ENCODE measurements at places on chromosomes 7 and 10.

GRCh38 chr7:129561677-129562359 is 49.7 kb upstream of the NRF1 start:
- DNase-seq = no peak

GRCh38 chr7:106646256-106646655 is 14.7 kb downstream of the CCDC71L start:
- DNase-seq = no peak

GRCh38 chr7:127654404-127655394 is 2.7 kb downstream of the SND1 start:
- DNase-seq = no peak

DNA sequence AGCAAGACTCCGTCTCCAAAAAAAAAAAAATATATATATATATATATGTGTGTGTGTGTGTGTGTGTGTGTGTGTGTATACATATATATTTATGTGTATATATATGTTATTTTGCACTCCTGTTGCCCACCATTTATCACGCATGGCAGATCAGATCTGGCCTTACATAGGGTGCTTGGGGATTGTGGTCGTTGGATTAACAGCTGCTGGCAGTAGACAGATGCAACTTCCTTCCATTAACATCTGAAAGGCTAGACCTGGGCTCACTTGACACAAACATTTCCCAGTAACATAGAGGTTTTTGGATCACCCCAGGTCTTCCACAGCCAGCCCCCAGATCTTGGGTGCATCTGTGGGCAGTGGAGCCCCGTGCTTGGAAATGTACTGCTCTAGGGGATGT is 40.8 kb upstream of the DLD start:
- DNase-seq = no peak

- no peak for DNase-seq
Measured at GRCh38 chr10:59910867-59911266, 4.5 kb upstream of the CCDC6 start.

- no peak for DNase-seq
Measured at GRCh38 chr10:92850185-92850584, 1.9 kb downstream of the EXOC6 start.

- no peak for DNase-seq
Measured at GRCh38 chr10:111077785-111078504, 1.1 kb downstream of the ADRA2A start.

DNA sequence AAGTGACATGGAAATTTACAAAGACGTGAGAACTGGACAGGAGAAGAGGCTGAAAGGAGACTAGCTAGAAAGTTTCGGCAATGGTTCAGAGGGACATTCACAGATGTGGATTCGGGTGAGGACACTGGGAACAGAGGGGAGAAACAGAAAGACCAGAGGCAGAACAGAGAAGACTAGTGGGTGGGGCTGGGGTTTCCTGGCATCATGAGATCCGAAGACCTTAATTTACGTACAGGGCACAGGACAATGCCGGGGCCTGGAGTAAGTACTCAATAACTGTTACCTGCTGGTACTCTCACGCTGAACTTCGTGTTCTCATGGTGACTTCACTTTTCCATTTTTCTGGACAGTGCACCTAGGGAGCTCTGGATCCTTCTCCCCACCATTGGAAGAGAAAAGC is 53.5 kb downstream of the VOPP1 start:
- DNase-seq = no peak

GRCh38 chr7:70354409-70355169 is 756.3 kb downstream of the AUTS2 start:
- DNase-seq = no peak

DNA sequence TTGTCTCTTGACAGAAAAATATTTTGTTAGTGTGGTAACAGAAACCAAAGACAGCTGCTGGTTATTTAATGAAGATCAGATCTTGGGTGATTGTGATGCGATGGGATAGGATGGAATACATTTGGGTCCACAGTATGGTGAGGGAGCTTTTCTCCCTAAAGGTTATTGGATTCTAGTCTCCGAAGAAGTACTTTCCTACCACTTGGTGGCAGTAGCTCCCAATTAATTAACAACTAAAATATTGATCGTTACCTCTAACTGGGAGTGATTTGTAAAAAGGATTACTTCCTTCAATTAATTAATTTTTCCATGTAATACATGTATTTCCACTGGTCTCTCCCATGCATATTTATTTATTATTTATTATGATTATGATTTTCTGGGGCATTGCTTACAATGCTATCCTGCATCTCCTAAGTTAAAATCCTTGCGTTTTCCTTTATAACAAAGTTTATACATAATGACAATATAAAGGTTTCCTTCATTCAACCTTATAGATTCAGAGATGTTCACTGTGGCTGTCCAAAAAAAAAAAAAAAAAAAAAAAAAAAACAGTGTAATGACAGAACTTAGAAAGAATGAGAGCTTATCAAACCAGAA is 25.6 kb downstream of the TMEM196 start:
- DNase-seq = no peak

DNA sequence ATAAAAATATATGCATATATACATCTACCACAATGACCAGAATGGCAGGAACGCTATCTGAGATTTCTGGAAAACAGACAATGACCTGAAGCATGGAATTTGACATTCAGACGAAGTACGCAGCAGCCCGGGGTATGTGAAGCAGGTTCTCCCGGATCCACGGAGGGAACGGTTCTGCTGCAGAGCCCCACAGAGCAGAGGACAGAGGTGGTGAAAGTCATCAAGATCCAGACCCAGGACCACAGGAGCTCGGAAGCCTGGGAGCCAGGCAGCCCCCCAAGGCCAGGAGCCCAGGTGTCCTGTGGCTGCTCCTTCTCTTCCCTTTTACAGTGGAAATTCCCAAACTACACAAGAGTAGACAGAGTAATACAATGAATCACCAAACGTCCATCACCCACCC is 42.1 kb upstream of the DNAAF5 start:
- DNase-seq = no peak

GRCh38 chr10:11756766-11757315 is 14.7 kb downstream of the ECHDC3 start:
- DNase-seq = no peak

- DNase-seq = no peak
Measured at GRCh38 chr10:93274419-93274818, 200.7 kb downstream of the CYP26A1 start.

DNA sequence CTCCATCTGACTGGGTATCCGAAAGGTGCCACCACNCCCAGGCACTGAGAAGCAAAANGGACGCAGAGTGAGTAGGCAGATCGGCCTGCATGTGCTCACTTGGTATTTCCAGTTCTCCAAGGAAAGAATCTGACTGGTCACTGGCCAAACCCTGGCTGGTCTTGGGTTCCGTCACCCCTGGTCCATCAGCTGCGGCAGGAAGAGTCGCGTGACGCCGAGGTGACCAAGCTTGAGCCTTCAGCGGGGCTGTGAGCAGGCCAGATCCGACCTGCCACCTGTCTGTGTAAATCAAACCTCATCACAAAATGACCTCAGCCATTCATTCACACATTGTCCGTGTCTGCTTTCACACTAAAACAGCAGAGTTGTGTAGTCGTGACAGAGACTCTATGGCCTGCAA is 28.8 kb upstream of the CHST15 start:
- no peak for DNase-seq

- DNase-seq = no peak
Measured at GRCh38 chr10:28664369-28664740, 13.0 kb upstream of the BAMBI start.

- DNase-seq = no peak
Measured at GRCh38 chr7:73520673-73521635, 1.1 kb downstream of the BAZ1B start.

DNA sequence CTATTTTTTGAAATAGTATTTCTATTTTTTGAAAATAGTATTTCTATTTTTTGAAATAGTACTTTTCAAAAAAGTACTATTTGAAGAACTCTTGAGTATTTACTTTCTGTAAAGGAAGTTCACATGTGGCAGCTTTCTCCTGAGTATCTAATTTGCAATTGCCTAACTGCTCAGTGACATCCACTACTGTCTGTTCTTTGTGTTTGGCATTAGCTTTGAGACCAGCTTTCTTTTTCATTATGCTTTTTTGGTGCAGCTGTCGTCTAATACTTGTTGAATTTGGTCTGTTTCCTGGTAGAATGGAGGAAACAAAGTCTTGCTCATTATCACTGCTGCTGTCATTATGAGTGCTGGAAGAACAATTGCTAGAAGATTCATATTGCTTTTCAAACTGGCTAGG is 99.1 kb downstream of the BMPR1A start:
- no peak for DNase-seq

DNA sequence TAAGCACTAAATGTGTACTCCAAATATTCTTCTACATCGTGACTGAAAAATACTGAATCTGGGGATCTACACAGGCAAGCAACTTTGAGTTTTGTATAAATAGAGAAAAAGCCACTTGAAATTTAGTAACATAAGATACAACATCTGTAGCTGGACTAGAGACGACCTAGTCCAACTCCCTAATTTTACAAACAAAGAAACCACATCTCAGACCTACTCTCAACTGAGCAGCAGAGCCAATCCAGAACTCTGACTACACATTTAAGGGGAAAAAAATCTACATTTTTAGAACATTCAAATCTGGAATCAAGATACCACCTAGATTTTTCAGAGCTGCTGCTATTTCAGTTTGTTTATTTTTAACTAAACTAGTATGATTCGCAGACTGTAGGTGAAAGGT is 88.9 kb downstream of the CABCOCO1 start:
- no peak for DNase-seq

DNA sequence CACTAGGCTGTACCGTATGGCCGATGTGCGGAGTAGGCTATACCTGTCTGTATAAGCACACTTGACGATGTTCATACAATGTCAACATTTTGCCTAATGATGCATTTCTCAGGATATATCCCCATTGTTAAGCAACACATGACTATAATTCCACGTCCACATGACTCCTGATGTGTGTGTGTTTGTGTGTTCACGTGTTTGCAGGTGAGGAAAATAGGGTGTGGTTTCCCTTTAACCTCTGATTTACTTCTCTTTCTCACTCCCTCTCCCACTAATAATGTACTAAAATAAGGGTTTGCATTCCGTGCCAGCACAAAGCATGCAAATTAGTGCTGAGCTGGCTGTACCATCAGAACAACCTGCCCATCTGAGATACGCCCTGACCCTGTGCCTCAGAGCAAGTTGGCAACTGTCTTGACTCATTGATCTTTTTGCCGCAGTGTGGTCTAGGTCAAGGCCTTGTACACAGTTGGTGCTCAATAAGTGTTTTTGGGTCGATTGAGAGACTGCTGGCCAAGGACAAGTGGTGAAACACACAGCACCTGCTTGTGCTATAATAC is 64.6 kb upstream of the DOCK1 start:
- DNase-seq = no peak

- DNase-seq = no peak
Measured at GRCh38 chr7:86911659-86912058, 147.8 kb downstream of the ELAPOR2 start.

- no peak for DNase-seq
Measured at GRCh38 chr7:51141451-51142003, 175.1 kb downstream of the COBL start.

DNA sequence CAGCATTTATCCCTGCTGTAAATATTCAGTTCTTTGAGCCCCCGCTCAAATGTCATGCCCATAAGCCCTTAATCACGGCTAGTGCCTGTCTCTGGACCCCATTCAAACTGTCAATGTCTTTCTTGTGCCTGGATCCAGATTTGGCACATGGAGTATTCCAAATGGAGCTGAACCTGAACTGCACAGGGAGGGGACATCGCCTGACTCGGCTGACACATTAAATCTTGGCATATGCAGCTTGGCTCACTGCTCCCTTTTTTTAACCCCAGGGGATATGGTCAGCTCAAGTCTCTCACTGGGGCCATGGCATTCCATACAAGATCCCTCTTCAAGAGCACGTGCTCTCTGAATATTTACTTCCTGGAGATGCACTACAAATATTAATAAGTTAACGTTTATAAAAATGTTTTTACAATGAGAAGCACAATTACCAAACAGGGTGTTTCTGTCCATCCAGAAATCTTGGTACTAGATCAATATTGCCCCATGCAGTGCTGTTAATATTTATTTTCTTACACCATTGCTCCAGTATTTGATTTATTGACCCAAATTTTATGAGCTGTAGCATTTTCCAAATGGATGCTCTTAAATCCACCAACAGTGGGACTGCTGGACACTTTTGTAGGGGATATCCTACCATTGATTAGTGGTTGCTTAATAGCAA is 57.4 kb downstream of the FGFR2 start:
- no peak for DNase-seq

DNA sequence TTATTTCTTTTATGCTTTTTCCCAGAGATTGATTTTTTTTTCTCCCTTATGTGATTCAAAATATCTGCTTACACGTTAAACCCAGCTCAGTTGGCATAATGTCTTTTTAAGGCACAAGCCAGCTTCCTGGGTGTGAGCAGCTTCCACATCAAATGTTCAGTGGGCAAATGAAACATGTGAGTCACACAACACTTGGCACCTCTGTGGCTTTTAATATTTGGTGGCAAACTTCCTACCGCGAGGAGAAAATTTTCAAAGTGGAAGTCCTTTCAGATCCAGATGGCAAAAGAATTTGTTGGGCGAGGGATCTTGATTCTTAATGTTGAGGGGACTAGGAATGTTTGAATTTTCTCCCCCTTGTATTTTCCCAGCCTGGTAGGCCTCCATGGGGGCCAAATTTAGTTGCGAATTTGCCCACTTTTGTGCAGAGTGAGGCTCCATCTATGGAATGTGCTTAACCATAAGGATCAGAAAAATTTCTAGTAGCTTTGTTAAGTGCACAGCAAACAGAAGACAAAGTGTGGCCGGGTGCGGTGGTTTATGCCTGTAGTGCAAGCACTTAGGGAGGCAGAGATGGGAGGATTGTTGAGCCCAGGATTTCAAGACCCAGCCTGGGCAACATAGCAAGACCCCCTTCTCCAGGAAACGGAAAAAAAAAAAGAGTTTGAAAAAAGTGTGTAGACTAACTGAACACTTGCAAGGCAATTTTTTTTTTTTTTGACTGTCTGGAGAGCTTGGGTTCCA is 31.0 kb downstream of the CUX1 start:
- no peak for DNase-seq

GRCh38 chr7:151139791-151140190 is 27.7 kb downstream of the GBX1 start:
- DNase-seq = no peak

DNA sequence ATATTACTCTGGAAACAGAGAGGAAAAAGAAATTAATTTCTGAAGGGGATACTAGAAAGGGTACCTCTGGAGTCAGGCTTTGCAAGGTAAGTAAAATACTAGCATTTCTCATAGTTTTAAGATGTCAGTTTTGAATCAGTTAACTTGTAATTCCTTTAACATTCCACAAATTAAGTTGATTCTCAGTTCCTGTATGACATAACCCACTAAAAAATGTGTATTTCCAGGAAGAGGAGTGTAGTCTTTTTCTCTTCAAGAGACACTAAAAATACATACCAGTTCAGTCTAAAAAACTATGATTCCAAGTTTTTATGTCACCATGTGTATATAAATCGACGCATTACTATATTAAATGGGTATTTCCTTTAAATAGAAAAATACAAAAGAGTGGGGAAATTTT is 113.2 kb downstream of the CDK6 start:
- no peak for DNase-seq
